NCI-H146 (cell line): ENCODE measurements at places on chromosomes 7 and 10.

DNA sequence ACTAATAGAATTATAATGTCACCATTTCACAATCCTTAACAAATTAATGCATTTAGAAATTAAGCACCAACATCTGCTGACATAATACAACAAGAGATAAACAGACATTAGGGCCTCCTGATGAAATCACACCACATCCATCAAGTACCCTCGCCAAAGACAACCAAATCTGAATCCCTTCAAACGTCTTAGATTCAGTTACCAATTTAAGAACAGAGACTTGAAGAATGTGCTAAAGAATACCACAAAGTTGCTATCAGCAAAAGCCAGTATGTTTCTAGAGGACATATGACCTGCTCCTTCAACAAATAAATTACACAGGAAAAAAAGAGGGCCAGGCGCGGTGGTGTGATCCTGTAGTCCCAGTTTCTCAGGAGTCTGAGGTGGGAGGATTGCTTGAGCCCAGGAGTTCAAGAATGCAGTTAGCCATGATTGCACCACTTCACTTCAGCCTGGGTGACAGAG is 144.5 kb downstream of the REEP3 start:
- DNase-seq: no peak

DNA sequence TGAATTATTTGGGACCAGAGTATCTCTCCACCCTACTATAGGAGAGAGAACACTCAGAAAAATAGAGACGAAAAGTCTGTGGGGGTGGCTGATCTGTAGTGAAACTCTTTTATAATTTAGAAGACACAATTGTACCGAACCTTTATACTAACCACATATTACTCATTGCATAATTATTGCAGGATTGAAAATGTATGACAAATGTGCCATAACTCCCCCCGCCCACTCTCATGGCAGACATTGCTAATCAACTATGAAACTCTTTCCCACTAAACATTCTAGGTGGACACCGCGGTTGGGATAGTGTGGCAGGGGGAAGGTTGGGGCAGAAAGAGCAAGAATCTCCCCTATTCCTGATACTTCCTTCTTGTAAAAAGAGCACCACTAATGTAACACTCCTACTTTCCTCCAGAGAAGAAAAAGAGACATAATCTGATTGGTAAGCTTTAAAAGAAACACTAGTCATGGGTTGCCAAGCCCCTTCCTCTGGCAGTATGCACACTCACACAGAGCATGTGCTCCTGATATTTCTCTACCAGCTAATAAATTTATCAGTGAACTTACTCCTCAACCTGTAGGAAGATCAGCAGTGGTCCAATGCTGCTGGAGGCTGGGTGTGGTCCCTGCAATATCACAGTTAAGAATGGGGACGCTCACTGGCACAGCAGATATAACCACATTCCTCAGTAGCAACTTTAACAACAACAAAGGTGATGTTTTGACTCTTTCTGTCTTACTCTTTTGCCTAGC is 18.7 kb upstream of the ARID5B start:
- DNase-seq: no peak

- peak; percentile 20 for DNase-seq
These were observed 699 bp downstream of the CLIP2 start for GRCh38 chr7:74289659-74290552.

- no peak for DNase-seq
These were observed 217.4 kb downstream of the GRM8 start for GRCh38 chr7:127035203-127035849.

DNA sequence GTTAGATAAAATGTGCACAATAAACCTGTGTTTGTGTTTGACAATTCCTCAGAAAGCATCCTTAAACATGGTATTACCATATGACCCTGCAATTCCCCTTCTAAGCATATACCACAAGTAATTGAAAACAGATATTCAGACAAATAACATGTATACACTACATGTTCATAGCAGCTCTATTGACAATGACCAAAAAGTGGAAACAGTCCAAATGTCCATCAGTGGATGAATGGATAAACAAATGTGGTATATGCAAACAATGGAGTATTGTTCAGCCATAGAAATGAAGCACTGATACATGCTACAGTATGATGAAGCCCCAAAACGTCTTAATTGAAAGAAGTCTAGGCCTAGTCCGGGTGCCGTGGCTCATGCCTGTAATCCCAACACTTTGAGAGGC is 280.1 kb downstream of the OTUD1 start:
- DNase-seq: no peak

DNA sequence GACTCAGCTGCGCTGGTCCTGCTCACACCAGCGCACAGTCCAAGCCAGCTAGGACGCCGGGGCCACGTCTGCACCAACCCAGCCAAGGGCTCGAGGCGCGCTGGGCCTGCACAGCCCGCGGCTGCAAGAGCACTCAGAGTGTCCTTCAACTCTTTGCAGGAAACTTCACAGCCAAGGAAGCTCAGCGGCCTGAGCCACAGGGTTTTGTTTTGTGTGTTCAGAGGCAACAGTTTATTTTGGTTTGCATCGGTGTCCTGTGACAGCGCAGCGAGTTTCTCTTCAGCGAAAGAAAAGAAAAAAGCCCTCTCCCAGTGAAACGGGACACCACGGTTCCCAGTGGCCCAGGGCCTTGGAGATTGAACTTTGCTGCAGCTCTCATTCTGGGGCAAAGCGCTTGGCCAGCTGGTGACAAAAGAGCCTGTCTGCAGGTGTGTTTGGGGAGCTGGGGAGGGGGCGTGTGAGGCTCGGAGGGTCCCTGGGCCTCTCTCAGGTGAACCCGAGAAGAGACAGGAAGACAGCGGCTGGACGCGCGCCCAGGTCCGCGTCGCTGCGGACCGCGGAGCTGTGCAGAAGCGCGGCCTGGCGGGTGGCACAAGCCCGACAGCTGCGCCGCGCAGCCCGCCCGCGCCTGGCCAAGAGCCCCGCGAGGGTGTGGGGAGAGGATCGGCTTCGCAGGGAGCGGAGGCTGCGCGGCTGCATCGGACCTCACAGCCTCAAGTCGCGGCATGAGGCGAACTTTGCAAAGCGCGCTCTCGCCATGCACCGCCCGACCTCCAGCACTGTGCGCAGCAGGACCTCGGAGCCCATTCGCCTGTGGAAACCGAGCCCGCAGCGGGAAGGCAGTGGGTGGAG is 922 bp downstream of the CXCL12 start:
- DNase-seq: no peak

DNA sequence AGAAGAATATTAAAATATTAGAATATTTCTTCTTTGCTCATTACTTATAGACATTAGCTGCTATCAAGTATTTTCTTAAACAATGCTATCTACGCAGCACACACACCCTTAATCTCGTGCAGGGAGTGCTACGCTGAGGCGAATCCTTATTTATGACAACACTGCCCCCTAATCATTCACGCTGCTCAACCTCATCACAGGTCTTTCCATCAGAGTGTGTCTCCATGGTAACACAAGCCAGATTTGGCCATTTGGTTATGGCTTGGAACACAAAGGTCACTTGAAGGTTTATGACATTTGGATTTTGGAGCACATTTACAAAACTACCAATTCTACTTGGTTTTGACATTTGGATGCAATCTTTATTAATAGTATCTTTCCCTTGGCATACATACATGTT is 45.4 kb upstream of the MYO3A start:
- DNase-seq: peak; percentile 11

- DNase-seq: no peak
These were observed 152.8 kb downstream of the SDHAF3 start for GRCh38 chr7:97270280-97270679.

GRCh38 chr10:48904861-48905260 is 34.8 kb downstream of the LRRC18 start:
- DNase-seq: no peak

GRCh38 chr10:69391158-69391557 is 25.6 kb downstream of the TACR2 start:
- no peak for DNase-seq

GRCh38 chr7:28410628-28411531 is 1.4 kb upstream of the CREB5 start:
- peak; percentile 11 for DNase-seq

DNA sequence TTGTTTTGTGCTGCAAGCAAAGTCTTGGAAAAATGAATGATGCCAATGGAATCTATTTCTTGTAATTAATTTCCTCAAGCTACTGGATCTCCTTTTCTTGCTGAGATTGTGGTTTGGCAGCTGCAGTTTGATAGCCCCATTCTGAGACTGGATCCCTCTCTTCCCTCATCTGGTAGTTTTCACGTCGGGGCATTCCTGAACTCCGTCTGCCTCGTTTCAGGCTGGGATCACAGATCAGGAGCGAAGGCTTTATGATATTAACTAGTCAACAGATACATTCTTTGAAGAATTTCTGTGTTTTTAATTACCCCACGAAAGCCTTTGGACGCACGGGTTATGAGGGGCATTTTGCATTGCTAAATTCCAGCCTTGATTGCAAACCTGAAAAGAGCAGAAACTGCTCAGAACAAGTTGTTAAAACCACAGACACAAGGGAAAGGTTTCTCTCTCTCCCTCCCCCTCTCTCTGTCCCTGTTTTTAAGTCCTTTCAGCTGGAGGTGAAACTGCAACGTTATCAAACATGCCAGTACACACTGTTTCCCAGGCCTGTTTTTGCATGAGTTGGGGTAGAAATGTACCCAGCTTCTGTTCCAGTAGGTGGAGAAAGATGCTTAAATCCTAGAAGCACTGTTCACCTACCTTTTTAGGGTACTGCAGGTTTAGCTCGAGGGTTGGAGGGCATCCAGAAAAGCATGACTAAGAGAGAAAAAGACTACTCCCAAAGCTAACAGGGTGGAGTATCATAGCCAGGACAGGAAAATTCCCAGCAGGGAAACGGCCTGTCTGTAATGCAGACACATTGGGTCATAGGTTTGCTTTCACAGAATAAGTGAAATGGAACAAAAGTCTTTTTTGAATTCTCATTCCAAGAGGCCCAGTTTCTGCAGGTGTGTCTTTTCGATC is 124.3 kb downstream of the CUX1 start:
- no peak for DNase-seq

DNA sequence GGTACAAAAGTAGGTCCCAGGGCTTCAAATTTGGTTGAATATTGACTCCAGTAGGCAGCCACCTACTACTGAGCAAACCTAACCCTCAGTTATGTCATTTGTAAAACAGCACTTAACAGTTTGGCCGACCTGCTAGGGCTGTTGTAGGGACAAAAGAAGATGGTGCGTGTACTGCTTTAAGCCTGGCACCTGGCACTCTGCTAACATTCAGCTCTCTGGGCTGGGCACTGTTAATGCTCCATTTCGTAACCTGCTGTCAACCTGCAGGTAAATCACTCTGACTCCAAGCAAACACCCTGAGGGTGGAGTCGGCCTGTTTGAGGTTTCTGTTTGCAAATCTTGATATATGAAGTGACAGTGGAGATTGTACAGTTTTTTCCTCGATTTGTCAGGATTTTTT is 7.2 kb downstream of the ZKSCAN1 start:
- no peak for DNase-seq

DNA sequence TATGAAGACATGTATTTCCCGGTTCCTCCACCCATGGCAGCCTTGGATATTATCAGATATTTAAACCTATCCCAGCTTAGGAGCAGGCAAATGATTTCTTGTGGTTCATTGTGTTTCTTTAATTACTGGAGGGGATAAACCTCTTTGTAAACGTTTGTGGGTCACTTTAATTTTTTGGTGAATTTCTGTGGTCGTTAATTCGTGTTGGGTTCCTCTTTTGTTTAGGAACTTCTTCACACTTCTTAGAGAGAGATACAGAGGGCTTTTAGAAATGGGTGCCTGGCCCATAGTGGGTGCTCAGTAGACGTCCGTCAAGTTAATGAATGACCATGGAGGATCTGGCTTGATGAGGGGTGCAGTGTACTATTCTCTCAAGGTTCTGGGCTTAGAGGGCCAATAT is 27.2 kb upstream of the NUB1 start:
- no peak for DNase-seq

- DNase-seq: no peak
These were observed 423.8 kb downstream of the ARL4A start for GRCh38 chr7:13111230-13111629.

DNA sequence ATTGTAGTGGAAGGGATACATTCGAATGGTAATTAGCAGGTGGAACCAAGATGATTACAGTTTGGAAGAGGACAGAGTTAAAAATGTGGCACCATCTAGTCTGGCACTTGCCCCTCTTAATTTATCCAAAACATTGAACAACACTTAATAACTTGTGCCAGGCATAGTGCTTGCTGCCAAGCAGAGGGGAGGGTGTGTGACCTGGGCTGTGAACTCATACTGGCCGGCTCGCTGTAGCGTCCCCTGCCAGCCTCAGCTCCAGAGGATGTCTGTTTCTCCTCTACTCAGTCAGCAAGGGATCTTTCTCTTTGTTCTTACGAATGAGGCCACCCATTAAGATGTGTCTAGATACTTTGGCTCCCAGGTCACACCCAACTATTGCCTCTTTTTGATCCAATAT is 179.4 kb upstream of the INHBA start:
- no peak for DNase-seq

DNA sequence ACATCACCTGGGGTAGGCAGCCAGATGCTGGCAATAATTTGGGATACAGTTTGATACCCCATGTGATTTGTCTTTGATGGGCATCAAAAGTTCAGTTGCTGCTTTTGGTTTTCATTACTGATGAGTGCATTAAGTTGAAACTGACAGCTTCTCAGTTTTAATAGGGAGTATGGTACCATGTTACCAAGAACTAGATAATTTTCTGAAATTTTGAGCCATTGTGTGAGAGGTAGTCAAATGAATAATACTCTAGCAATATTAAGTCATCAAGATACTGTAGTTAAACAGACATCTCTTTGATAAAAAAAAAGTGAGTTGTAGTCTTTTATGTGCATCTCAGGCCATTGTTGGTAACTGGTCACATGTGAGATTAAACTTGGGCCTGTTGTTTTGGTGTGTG is 71.5 kb downstream of the ST7 start:
- no peak for DNase-seq

- DNase-seq: no peak
These were observed 66.6 kb downstream of the GPR37 start for GRCh38 chr7:124698964-124699363.

DNA sequence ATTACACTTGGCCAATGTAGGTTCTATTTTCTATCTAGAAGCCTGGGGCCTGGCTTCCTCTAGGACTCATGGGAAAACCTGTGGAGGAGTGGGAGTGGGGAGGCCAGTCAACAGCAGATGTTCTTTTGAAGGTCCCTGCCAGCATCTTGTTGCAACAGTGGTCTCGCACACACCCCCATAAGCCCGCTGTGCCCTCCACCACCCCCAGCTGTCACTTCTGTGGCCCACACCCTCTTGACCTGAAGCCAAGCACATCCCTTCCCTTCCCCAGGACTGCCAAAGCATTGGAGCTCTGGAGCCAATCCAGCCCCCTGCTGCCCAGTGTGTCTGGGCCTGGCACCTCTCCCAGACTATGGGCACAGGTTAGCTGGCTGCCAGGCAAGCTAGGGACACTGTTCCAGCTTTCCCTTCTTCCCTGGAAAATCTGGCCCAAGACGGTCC is 1.9 kb upstream of the STX1A start:
- DNase-seq: no peak
